ENCODE measurements at places on chromosomes 3 and 15.

GRCh38 chr15:93418566-93418965 is 329.6 kb upstream of the RGMA start:
- no peak for DNase-seq

DNA sequence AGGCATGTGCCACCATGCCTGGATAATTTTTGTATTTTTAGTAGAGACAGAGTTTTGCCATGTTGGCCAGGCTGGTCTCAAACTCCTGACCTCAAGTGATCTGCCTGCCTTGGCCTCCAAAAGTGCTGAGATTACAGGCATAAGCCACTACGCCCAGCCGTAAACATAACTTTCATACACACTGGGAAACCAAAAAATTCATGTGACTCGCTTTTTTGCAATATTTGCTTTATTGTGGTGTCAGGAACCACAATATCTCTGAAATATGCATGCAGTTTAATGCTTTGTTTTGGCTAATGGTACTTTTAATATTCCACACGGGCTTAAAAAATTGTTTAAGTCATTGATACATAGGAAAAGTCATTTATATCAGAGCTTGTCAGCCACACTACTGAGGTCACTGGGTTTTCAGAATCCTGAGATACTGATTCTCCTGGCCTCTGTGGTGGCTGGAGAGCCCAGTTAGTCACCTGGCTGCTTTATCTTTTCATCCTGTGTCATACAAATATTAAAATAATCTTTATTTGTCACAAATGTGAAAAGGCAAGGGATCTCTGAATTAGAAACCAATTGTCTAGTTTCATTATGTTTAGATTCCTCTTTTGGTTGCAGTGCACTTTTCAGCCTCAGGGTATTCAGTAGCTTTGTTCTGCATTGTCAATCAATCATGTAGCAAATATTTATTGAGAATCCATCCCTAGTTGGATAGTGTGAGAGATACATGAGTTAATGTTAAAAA is 10.0 kb downstream of the TMEM62 start:
- DNase-seq: no peak

GRCh38 chr3:139934613-139935015 is 371 bp upstream of the CLSTN2 start:
- peak; percentile 90 for DNase-seq

DNA sequence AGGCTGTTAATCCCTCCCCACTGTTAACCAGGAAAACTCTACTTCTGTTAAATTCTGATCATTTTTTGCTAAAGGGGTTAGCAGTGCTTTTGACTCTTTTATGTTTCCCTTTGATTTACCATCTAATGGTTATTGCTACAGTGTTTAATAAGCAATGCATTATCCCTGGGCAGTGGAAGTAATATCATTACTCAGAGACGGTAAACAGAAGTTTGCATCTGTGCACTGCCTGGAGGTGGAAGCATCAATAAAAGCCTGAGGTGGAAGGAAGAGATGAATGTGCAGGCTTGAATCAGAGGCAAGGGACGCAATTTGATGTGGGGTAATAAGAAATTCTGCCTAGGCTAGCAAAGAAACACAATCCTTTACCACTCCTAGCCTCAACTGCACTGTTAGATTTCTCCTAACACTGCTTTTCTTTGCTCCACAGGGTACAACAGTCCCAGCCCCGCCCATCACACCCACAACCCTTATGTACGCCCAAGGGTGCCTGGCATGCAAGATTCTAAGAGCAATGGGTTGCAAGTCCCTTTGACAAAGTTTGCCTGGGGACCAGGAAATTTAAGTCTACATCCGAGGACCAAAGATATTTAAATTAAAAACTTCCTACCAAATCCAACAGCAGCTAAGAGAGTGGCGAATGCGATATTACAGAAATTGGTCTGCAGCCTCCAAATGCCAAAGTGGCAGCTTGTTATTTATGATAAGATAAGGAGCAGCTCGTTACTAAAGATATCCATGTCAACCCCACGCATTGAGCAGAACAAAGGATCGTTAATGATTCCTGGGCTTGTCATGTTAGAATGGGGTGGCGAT is 261.4 kb downstream of the FHIT start:
- DNase-seq: no peak

DNA sequence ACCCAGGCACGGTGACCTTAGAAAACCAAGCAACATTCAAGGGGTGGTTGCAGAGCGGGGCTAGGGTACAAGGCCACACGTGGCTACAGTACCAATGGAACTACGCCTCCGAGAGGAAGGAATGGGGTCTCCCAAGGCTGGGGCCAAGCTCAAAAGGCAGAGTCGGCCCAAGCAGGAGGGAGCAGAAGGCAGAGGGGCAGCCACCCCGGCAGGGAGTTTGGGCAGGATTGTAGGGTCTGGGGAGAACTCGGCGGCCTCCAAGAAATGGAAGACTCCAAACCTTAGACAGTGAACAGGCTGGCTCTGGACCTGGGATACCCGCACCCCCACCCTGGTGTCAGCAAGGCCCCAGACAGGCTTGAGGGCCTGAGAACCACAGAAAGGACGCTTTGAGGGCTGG is 28.7 kb downstream of the ATRIP start:
- no peak for DNase-seq

- DNase-seq: no peak
Measured at GRCh38 chr15:70632491-70633102, 130.8 kb downstream of the UACA start.
